ENCODE measurements at places on chromosomes 5 and 9.

GRCh38 chr9:16610538-16610937, 259.9 kb downstream of the BNC2 start:
- DNase-seq: no peak

GRCh38 chr9:27791311-27791710, 218.0 kb upstream of the C9orf72 start:
- peak; percentile 8 for DNase-seq

DNA sequence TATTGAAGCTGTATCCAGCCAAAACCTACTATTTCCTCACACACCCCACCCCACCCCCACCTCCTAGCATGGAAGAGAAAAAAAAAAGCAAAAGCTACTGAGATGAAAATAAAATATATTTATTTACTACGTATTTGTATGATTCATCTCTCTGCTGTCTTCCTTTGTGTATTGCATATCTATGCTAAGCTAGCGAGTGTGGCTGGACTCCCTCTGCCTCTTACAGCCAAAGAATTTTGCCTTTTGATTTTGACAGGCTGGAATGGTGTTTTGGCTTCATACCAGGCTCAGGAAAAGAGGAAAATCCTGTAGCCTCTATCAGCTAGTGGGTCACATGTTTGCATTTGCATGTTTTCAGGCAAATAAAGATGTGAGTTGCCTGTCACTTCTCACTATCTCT, 2.2 kb downstream of the ABLIM3 start:
- DNase-seq: peak; percentile 69

DNA sequence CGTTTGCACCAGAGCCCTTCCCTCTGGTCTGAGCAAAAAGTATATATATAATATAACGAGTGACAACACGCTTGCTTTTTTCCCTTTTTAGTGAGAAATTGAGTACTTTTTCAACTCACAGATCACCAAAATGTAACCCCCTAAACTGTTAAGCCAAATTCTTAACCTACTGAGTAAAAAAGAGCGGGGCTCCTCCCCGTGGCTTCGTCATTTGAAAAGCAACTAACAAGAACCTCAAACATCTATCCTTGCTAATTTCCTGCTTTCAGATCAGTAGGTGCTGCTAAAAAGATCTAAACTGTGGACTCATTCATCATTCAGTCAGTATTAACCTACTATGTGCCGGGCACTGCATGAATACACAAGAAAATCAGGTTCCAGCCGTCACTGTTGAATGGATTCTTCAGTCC, 1.0 kb upstream of the PTBP3 start:
- DNase-seq: peak; percentile 31

DNA sequence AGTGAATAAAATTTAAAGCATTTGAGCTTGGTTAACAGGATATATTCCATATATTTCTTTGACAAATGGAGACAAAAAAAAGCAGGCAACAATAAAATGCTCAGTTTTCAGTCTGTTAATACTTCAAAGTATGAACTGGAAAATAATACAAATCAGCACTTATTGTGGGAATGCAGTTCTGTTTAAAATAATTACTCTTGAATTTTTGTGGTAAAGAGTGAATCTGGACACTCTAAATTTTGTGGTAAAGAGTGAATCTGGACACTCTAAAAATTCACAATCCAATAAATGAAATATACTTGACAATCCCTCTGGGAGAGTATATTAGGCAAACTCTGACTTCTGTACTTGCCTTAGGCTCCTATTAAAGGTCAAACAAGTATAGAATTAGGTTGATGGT, 141.9 kb upstream of the RASA1 start:
- DNase-seq: no peak
